ENCODE measurements at places on chromosomes 4 and X.

DNA sequence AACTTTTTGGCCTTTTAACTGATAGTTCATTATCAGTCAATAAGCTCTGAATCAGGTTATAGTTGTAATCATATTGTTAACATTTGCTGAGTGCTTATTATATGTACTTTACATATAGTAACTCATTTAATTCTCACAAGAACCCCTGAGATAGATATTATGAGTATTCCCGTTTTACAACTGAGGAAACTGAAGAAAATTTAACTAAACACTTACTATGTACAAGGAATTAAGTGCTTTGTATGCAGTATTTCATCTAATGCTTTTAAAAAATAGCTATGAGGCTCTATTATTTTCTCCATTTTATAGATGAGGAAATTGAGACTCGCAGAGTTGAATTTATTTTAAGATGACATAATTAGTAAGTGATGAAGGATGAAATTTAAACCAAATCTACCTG lies 27.7 kb upstream of the FGF2 start:
- no peak for DNase-seq

DNA sequence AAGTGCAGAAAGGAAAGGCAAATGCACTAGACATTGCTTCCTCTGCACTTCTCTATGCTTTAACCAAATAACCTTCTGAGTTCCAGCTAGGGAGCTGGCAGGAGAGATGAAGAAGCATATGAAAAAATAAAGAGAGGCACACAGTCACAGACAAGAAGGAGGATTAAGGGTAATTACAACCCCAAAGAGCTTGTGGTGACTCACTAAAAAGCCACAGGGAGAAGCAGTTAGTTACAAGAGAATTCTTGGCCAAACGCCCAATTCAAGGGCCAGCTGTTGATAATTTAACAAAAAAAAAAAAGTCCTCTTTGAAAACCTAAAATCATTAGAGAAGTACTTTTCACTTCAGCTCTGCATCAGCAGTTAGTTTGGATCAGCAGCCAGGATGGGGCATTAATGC lies 478.0 kb downstream of the KCNIP4 start:
- DNase-seq = no peak

- no peak for DNase-seq
Observed at GRCh38 chr4:141540643-141541042, 95.7 kb upstream of the IL15 start.

DNA sequence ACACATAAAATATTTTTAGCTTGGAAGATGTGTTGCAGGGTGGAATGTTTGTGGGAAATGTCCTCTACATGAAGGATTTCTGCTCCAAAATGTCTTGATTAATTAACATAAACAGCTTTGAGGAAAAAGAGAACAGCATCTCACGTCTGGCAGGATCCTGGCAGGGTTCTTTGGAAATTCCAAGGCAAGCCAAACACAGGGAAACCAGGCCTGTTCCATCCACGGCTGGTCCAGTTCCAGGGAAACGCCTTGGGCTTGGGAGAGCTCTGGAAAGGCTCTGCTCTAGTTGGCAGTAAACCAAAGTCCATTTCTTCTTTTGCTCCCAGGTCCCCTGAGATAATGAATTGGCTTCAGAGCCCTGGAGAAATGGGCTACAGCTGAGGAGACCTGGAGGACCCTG lies 42.4 kb upstream of the GAB1 start:
- no peak for DNase-seq

- no peak for DNase-seq
Observed at GRCh38 chr4:144353292-144353691, 212.8 kb upstream of the GYPA start.

GRCh38 chr4:9602389-9602914 lies 158.2 kb downstream of the DEFB131A start:
- no peak for DNase-seq

DNA sequence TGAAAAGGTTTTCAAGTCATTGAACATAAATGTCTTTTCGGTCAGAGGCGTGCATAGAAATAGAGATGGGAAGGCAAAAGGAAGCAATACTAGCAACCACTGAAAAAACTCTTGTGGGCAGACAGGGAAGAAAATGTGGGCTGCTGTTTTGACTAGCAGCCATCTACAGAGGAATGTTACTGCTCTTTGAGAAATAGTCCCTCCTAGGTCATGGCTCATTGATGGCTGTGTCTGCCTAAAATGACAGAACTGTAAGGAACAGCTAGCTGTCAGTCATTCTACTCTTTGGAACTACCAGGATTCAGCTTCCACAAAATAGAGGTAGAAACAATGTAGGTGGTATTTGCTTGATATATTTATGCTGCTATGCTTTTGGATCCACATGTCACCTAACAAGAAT lies 26.9 kb upstream of the TMPRSS11B start:
- no peak for DNase-seq

- no peak for DNase-seq
Observed at GRCh38 chr4:139764686-139765310, 99.2 kb downstream of the MGST2 start.

- no peak for DNase-seq
Observed at GRCh38 chrX:49884290-49884862, 5.1 kb downstream of the USP27X start.

GRCh38 chr4:158490629-158491028 lies 31.1 kb upstream of the RXFP1 start:
- no peak for DNase-seq

GRCh38 chr4:47478804-47479203 lies 6.3 kb upstream of the ATP10D start:
- DNase-seq = no peak

- no peak for DNase-seq
Observed at GRCh38 chr4:86857341-86858052, 8.3 kb upstream of the SLC10A6 start.

- no peak for DNase-seq
Observed at GRCh38 chr4:2274320-2275043, 12.6 kb upstream of the MXD4 start.

GRCh38 chr4:76559236-76560071 lies 124.4 kb downstream of the SHROOM3 start:
- DNase-seq = no peak

DNA sequence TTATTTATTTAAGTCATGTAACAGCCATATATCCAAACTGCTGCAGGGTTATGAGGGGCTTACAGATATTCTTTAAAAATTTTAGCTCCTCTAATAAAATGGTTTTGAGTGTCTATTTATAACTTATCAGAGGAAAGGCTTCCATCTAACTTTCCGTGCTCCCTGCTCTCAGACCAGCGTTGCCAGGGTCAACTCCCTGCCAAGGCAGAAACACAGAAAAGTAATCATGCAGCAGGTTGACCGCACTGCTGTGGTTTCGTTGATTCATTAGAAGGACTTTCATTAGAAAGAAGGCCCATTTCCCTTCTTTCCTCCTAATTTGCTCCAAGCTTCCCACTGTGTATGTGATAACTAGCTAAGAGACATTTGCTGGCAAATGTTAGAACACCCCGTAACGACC lies 33.9 kb downstream of the BCLAF3 start:
- DNase-seq = no peak

- DNase-seq = no peak
Observed at GRCh38 chr4:145756244-145756643, 76.3 kb downstream of the C4orf51 start.

DNA sequence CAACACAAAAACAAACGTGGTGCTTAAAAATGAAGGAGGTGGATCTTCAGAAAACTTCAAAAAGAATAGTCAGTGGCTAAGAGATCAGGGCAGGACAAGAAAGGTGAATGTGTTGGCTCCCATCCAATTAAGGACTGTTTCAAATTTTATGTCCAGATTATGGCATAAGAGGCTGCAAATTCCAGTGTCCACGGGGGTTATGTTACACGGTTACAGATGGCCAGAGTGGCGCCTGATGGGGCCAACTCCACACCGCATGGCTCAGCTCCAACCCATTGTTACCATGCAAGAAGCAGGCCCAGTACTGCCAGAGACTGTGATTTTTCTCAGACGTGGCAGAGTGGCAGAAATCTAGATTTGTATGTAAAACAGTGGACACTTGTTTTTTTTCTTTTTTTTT lies 168.4 kb upstream of the TENM3 start:
- DNase-seq = no peak

All from GM18507 (cell line).